Breast epithelium (tissue), 4 donors: ENCODE measurements at places on chromosomes 7 and 10.

DNA sequence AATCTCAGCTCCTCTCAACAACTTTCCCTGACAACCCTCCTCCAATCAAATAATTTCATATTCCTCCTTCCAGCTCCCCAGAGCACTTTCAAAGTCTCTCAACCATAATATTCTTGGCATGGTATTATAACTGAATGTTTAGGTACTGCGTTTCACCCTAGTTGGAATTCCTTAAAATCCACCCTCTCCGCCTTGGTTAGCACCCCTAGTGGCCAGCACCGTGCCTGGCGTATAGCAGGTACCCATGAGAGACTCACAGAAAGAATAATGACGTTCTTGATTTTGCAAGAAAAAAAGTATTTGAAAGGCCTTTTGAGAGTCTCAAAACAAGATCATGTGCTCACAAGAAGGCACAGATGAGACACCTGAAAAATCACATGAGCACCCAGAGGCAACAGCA lies 50.9 kb downstream of the GLI3 start:
- H3K4me3 ChIP-seq, result no peak overlapping the region
- H3K27me3 ChIP-seq, result no peaks in the 10 kb centered on the region
- no peak for DNase-seq
- no peak overlapping the region for H3K27ac ChIP-seq
- H3K36me3 ChIP-seq, result no peaks in the 10 kb centered on the region
- H3K4me1 ChIP-seq, result no peaks in the 10 kb centered on the region

DNA sequence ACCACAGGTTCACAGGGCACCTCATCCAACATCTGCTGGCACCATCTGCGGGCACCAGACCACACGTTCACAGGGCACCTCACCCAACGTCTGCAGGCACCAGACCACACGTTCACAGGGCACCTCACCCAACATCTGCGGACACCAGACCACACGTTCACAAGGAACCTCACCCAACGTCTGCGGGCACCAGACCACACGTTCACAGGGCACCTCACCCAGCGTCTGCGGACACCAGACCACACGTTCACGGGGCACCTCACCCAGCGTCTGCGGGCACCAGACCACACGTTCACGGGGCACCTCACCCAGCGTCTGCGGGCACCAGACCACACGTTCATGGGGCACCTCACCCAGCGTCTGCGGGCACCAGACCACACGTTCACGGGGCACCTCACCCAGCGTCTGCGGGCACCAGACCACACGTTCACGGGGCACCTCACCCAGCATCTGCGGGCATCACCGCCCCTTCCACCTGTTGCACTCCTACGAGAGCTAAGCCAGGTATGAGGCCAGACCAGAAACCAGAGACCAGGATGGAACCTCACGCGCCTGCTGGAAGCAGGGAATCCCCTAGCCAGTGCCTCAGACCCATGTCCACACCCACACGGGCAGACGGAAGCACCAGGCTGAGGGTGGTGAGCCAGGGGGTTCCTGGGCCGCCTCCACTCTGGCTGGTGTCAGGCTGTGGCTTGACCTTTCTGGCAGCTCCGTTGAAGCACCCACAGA lies 182.8 kb downstream of the MAD1L1 start:
- H3K4me3 ChIP-seq, result no peak overlapping the region
- H3K4me1 ChIP-seq, result no peaks in the 10 kb centered on the region
- H3K27ac ChIP-seq, result no peak overlapping the region

DNA sequence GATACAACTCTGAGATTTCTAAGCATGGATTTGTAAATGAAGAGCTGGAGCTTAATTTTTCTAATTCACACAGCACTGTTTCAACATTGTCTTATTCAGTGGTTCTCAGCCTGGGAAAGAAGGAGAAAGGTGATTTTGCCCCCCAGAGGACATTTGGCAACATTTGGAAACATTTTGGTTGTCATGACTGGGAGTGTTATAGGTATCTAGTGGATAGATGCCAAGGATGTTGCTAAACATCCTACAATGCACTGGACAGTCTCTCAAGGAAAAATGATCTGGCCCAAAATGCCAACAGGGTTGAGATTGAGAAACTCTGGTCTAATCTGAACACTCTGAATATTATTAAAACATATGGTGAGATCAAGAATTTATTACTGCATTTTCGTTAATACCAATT lies 3.8 kb upstream of the CAV2 start:
- no peak overlapping the region for H3K27ac ChIP-seq
- H3K27me3 ChIP-seq, result no peaks in the 10 kb centered on the region
- DNase-seq, result no peak
- no peak overlapping the region for H3K4me3 ChIP-seq

DNA sequence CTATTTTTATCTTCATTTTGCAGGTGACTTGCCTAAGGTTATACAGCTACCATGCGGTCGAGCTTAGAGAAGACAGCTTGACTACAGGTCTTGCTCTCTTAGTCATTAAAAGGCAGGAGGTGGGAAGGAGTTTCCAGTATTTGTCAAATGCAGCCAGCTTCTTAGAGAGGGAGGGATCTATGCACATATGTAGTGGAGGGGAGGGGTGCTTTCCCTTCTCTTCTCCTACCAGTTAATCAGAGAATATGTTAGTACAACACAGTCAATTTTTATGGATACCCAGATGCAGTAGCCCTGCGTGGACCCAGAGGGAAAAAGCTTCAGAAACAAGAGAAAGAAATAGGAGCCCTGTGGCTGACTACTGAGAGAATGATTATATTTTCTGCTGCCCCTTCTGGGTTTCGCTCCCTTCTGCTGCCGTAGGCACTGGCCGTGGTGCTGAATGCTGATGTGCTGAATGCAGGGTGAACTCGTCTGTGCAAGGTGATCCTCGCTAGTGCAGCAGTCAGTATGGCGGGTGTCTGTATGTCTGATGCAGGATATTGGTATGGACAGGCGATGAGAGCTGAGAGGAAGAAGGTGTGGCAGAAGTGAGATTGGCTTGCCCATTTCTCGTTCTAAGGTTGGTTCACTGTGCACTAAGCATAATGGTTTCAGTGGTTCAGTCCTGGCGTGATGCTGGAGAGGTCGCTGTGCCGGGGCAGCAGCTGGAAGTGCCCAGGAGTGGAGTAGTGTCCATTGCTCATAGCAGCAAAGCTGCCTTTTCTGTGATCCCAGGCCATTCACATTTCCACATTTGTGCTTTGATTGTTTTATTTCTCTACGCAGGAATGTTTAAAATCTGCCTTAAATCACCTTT lies 189.2 kb upstream of the PODXL start:
- DNase-seq, result no peak
- no peaks in the 10 kb centered on the region for H3K36me3 ChIP-seq
- no peak overlapping the region for H3K4me3 ChIP-seq
- peaks cover 10% of the 10 kb centered on the region for H3K27me3 ChIP-seq

GRCh38 chr10:101091546-101092290 lies 29.9 kb downstream of the KAZALD1 start:
- no peaks in the 10 kb centered on the region for H3K27me3 ChIP-seq
- H3K4me3 ChIP-seq, result no peak overlapping the region
- no peaks in the 10 kb centered on the region for H3K4me1 ChIP-seq
